ENCODE measurements at places on chromosomes 5 and 9. TPM values are rescaled to one million over a fixed set of nuclear protein-coding genes. Genes with fewer than 3 reads are reported as not detected.

The EIF4E1B gene
- total RNA-seq, result 0.63 TPM

The HAND1 gene
- not detected for total RNA-seq

The TTC16 gene
- not detected for total RNA-seq

The SHC3 gene
- total RNA-seq, result 7.1 TPM

The STXBP1 gene
- 60.9 TPM for total RNA-seq

The RLN1 gene
- total RNA-seq, result 1.3 TPM

The MLANA gene
- total RNA-seq, result not detected

The CACNA1B gene
- total RNA-seq, result 5.7 TPM

The GBGT1 gene
- total RNA-seq, result 9.7 TPM

The LCN10 gene
- 2.8 TPM for total RNA-seq

The BTNL8 gene
- 0.48 TPM for total RNA-seq

The HACD4 gene
- 0.61 TPM for total RNA-seq

The TAS2R1 gene
- not detected for total RNA-seq

The TEX48 gene
- not detected for total RNA-seq

DNA sequence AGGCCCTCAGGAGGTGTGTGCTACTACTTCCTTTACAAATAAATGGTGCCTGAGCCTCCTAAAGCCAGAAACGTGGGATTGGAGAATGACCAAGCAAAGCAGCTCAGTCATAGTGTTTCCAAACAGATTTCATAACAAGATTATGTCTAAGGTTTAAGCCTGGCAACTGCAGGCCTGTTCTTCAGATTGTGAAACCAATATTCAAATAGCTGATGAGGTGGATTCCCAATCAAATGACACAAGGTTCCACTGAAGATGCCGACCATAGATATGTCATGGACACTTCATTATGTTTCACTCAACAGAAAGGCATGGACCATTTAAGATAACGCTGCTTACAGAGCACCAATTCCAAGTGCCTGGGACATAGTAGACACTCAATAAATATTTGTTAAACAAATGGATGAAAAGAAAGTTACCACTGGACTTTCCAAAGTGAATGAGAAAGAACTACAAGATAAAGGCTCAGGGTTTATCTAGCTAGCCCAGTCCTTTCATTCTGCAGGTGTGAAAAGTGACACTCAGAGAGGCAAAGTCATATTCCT, 189.5 kb downstream of the ACTL7B start:
- H3K27ac ChIP-seq, result no peak overlapping the region
- no peaks in the 10 kb centered on the region for H3K36me3 ChIP-seq
- no peak for DNase-seq
- no peak overlapping the region for H3K4me3 ChIP-seq
- H3K4me1 ChIP-seq, result peaks cover 2% of the 10 kb centered on the region
- H3K27me3 ChIP-seq, result no peaks in the 10 kb centered on the region

GRCh38 chr9:86354011-86354817, at the start of gene TUT7:
Gene TUT7, minus strand, starts transcription at chr9:86354410. Its CDS starts 1,211 bp downstream, at chr9:86353199.
- peak within 1 kb of the TSS; percentile 98 for H3K4me3 ChIP-seq
- peak; percentile 99 for DNase-seq
- H3K27me3 ChIP-seq, result no peaks in the 10 kb centered on the region
- H3K36me3 ChIP-seq, result no peaks in the 10 kb centered on the region
- H3K4me1 ChIP-seq, result peaks cover 3% of the 10 kb centered on the region

DNA sequence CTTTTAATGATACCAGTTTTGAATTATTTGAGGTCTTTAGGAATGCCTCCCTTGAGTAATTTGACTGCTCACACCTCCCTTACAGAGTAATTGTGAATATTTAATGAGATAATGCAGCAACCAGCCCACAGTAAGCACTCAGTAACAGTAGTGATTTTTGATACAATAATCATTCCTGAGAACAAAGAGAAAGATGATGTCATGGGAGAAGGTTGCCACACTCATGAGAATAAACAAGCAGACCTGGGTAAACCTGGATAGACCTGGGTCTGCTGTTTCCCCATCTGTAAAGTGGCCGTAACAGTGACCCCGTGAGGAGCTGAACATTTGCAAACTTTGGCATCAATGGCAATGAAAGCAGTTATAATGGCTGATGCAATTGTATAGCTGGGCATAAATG, 4.2 kb downstream of the C1QTNF2 start:
- H3K27ac ChIP-seq, result no peak overlapping the region
- H3K4me3 ChIP-seq, result no peak overlapping the region
- H3K27me3 ChIP-seq, result peaks cover 1% of the 10 kb centered on the region
- no peaks in the 10 kb centered on the region for H3K36me3 ChIP-seq
- no peak for DNase-seq

- no peaks in the 10 kb centered on the region for H3K27me3 ChIP-seq
- no peak overlapping the region for H3K4me3 ChIP-seq
- H3K4me1 ChIP-seq, result peaks cover 19% of the 10 kb centered on the region
- no peak overlapping the region for H3K27ac ChIP-seq
- H3K36me3 ChIP-seq, result no peaks in the 10 kb centered on the region
Measured at GRCh38 chr9:122332083-122332482, 38.7 kb upstream of the PTGS1 start.

GRCh38 chr9:126693428-126693944, 79.8 kb downstream of the LMX1B start:
- H3K36me3 ChIP-seq, result no peaks in the 10 kb centered on the region
- H3K27me3 ChIP-seq, result no peaks in the 10 kb centered on the region
- peaks cover 5% of the 10 kb centered on the region for H3K4me1 ChIP-seq
- no peak overlapping the region for H3K4me3 ChIP-seq
- H3K27ac ChIP-seq, result no peak overlapping the region

DNA sequence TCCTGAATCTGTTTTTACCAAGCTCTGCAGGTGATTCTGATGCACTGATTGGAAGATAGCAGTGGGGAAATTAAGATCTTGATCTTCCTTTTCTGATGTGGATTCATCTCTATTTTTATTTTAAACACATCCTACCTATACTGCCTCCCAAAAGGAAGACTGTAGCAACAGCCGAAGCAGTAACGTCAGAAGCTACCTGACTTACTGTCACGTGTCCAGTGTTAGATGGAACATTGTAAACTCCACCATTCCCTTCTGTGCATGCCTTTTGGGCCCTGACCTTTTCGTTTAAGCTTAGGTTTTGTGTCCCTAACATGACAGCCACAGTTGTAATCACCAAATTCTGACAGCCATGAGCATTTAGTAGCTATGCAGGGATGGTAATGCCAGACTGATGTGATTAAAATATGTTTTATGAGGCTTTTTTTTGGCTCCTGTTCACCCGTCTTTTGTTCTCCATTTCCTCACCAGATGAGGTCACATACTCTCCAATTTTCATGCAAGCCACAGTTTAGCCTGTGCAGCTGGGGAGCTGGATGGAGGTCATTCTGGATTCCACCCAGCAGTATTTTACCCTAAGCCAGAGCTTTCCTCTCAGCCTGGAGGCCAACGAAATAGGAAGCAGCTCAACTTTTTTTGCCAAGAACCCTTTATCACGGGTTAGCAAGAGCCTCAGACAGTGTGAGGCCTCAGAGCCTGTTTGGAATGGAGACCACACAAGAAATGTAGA, 15.6 kb upstream of the FOXD1 start:
- no peak overlapping the region for H3K27ac ChIP-seq
- no peak overlapping the region for H3K4me3 ChIP-seq
- no peaks in the 10 kb centered on the region for H3K27me3 ChIP-seq
- peaks cover 2% of the 10 kb centered on the region for H3K4me1 ChIP-seq
- H3K36me3 ChIP-seq, result no peaks in the 10 kb centered on the region

GRCh38 chr5:178291969-178292825, 59.6 kb upstream of the PHYKPL start:
- H3K4me3 ChIP-seq, result no peak overlapping the region
- no peaks in the 10 kb centered on the region for H3K36me3 ChIP-seq
- no peaks in the 10 kb centered on the region for H3K27me3 ChIP-seq

DNA sequence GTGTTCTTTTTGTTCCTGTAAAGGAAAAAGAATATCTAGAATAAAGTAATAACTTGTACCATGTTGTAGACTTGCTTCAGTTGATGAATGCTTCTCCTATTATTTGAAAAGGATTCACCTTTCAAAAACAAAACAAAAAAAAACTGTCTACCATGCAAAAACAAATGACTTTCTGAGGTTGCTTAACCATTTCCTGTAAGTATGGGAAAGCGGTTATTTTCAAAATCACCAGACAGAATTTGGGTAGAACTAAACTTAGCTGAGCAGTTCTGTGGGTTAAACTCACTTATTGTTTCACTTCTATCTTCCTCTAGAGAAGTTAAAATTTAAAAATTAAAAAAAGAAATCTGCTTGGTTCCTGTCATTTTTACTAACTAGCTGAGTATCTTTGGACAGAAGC, 25.2 kb downstream of the LNPEP start:
- H3K27me3 ChIP-seq, result no peaks in the 10 kb centered on the region
- H3K27ac ChIP-seq, result no peak overlapping the region
- no peak for DNase-seq

GRCh38 chr5:45385321-45386058, 310.7 kb downstream of the HCN1 start:
- no peak overlapping the region for H3K4me3 ChIP-seq
- H3K27ac ChIP-seq, result no peak overlapping the region
- H3K36me3 ChIP-seq, result no peaks in the 10 kb centered on the region
- H3K27me3 ChIP-seq, result no peaks in the 10 kb centered on the region
- no peak for DNase-seq
- no peaks in the 10 kb centered on the region for H3K4me1 ChIP-seq

GRCh38 chr9:103617046-103617445, 477.1 kb upstream of the SMC2 start:
- no peak for DNase-seq
- no peak overlapping the region for H3K27ac ChIP-seq
- H3K4me3 ChIP-seq, result no peak overlapping the region
- H3K4me1 ChIP-seq, result no peaks in the 10 kb centered on the region
- no peaks in the 10 kb centered on the region for H3K36me3 ChIP-seq

GRCh38 chr5:158117467-158118160, 258.7 kb upstream of the CLINT1 start:
- H3K4me1 ChIP-seq, result no peaks in the 10 kb centered on the region
- no peak overlapping the region for H3K27ac ChIP-seq
- no peak overlapping the region for H3K4me3 ChIP-seq

DNA sequence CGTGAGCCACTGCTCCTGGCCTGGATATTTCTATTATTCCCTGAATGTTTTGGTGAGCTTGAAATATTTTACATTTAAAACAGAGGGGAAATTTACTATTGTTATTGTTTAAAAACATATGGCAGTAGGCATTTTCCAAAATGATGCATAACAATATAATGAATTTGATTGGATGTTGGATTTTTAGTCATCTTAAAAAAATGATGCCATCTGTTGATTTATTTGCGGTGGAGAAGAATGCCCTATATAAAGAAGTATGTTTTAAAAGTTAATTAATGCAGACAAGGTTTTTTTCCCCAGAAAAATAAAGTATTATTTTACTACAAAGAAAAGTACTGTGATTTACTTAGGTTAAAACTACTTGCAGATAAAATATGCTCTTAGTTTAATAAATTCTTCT, 33.4 kb upstream of the ARRDC3 start:
- no peaks in the 10 kb centered on the region for H3K27me3 ChIP-seq
- no peaks in the 10 kb centered on the region for H3K36me3 ChIP-seq
- H3K4me1 ChIP-seq, result no peaks in the 10 kb centered on the region
- H3K27ac ChIP-seq, result no peak overlapping the region
- no peak for DNase-seq

DNA sequence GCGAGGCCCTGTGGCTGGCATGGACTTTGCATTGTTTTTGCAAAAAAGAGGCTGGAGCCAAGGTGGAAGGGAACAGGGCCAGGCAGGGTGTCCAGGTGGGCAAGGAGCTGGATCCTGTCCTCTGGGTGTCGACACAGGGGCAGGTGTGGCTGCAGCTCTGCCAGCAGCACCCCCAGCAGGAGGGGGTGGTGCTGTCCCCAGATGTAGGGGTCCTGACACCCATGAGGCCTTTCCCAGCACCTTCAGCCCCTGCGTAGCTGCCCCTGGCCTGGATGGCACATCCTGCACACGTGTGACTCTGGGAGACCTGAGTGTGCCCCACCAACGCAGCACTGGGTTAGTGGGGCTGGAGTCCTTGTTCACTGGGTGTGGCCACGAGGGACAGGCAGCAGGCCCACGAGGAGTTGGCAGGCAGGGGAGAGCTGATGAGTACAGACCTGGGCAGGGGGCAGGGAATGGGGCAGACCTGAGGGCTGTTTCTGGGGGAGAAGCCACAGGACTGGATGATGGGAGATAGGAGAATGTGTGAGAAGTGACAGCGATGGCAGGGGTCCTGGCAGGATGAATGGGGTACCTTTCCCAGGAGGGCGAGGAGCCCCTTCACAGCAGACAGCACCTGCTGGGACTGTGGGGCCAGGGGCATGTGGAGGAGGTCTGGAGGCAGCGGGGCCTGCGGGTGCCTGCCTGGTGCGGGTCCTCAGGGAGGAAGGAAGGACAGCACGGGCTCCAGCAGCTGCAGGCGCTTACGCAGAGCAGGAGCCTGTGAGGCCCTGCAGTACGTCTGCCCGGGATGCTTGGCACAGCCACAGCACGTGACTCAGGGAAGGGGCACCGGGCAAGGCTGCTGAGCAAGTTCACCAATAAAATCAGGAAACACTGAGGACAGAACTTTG, 3.6 kb upstream of the RASGEF1C start:
- H3K36me3 ChIP-seq, result no peaks in the 10 kb centered on the region
- H3K27ac ChIP-seq, result no peak overlapping the region
- DNase-seq, result no peak
- peaks cover 10% of the 10 kb centered on the region for H3K27me3 ChIP-seq
- H3K4me1 ChIP-seq, result peaks cover 2% of the 10 kb centered on the region
- H3K4me3 ChIP-seq, result no peak overlapping the region

GRCh38 chr9:35827486-35827885, 1.0 kb downstream of the FAM221B start:
- H3K36me3 ChIP-seq, result no peaks in the 10 kb centered on the region
- H3K27me3 ChIP-seq, result no peaks in the 10 kb centered on the region
- H3K27ac ChIP-seq, result no peak overlapping the region
- DNase-seq, result no peak
- no peak overlapping the region for H3K4me3 ChIP-seq

- H3K4me1 ChIP-seq, result no peaks in the 10 kb centered on the region
- no peak overlapping the region for H3K4me3 ChIP-seq
- H3K27ac ChIP-seq, result no peak overlapping the region
- no peaks in the 10 kb centered on the region for H3K36me3 ChIP-seq
Measured at GRCh38 chr9:801399-802071, 40.0 kb upstream of the DMRT1 start.

DNA sequence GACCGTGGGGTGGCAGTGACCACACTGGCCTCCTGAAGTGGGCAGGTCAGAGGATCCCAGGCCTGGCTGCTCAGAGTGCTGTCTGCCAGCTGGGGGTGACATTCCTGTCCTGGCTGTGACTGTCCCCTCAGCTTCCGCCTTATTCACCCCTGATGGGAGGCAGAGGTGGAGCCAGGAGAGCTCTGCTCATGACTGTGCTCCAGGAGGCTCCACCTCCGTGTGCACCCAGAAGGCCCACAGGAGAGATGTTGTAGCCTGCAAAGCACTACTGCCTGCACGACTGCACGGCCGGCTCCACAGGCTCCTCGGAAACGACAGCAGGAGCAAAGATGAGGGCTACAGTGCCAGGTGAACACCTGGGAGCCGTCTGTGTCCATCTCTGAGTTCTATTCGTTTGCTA, 60.9 kb downstream of the ROPN1L start:
- DNase-seq, result no peak
- no peak overlapping the region for H3K27ac ChIP-seq
- no peak overlapping the region for H3K4me3 ChIP-seq
- no peaks in the 10 kb centered on the region for H3K4me1 ChIP-seq
- no peaks in the 10 kb centered on the region for H3K27me3 ChIP-seq
- H3K36me3 ChIP-seq, result no peaks in the 10 kb centered on the region

GRCh38 chr5:65327582-65327981, 154.1 kb downstream of the ADAMTS6 start:
- no peaks in the 10 kb centered on the region for H3K27me3 ChIP-seq
- DNase-seq, result no peak
- H3K4me3 ChIP-seq, result no peak overlapping the region
- H3K27ac ChIP-seq, result no peak overlapping the region
- no peaks in the 10 kb centered on the region for H3K36me3 ChIP-seq

Data from H1 (cell line).